SK-MEL-5 (cell line): ENCODE measurements at places on chromosomes 6 and 20.

- DNase-seq = no peak
Measured at GRCh38 chr6:36867471-36868224, 7.0 kb downstream of the PPIL1 start.

GRCh38 chr6:163771180-163771579, 356.7 kb downstream of the QKI start:
- DNase-seq = no peak

- peak; percentile 78 for DNase-seq
Measured at GRCh38 chr6:75563032-75563431, 38.6 kb upstream of the SENP6 start.

GRCh38 chr20:45917790-45918141, 5.8 kb upstream of the PLTP start:
- DNase-seq = no peak

GRCh38 chr20:18506744-18507143, 996 bp upstream of the SEC23B start:
- no peak for DNase-seq

DNA sequence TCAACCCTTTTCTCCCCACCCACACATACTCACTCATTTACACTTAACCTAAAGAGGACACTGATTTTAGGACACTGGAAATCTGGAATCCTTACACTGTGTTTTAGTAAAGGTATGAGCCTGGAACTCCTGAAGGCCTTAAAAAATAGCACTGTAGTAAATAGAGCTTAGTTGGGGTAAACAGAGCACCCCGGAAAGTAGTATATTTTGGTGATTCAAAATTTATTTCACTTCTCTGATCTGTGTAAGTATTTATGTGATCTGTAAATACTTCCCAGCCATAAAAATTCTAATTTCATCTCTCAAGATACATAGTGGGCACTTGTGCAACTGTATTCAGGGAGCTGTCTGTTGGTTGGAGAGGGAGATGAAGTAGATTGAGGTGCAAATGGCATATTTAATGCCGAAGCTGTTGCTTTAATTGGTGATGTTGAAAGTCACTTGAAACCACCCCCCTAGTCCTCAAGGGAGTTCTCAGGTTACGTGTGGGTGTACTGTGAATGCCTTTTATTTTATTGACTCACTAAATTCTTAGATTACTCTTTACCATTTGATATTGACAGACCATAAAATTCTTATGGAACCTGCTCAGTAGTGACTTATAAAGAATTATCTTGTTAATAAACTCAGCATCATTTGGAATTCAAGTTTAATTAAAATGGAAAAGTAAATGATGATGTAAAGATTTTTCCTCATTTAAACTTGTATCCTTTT, 154.9 kb downstream of the SOX4 start:
- DNase-seq = peak; percentile 67

DNA sequence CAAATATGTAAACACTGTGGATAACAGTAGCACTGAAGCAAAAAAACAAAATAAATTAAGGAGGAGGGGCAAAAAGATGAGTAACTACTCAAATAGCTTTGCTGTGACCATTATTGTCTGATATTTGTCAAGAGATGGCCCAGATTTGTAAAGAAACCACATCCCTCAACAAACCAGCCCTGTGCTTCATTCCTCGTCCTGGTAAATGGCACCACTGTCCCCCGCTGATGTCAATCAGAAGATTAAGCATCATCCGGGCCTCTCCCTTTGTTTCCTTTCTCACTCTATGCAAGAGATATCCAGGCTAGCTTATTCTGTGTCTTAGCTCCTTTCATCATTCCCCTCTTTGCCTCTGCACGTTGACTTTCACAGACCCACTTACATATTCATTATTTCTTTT, 259.0 kb downstream of the SYNE1 start:
- DNase-seq = peak; percentile 79

DNA sequence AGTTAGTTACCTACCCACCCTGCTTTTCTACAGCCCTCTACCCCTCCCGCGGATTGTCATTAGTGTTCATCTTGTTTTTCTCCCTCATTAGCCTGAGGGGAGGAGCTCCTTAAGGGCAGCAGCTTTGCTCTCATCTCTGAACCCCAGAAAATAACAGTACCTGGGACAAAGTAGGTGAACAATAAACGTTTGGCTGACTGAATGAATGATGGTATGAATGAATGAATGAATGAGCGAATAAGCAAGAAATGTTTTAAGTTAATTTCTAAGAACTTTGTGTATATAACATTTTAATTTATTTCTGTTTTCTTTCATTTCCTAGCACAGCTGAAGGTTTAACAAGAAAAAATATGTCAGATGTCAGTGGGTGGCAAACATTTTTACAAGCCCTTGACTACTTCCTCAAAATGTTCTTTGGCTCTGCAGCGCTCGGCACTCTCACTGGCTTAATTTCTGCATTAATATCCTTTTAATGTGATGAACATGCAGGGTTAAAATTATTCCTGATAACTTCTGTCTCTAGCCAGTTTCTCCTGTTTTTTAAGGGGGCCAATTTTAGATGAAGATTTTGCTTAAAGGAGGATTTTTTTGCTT, 50.1 kb downstream of the SLC9A8 start:
- DNase-seq = no peak

DNA sequence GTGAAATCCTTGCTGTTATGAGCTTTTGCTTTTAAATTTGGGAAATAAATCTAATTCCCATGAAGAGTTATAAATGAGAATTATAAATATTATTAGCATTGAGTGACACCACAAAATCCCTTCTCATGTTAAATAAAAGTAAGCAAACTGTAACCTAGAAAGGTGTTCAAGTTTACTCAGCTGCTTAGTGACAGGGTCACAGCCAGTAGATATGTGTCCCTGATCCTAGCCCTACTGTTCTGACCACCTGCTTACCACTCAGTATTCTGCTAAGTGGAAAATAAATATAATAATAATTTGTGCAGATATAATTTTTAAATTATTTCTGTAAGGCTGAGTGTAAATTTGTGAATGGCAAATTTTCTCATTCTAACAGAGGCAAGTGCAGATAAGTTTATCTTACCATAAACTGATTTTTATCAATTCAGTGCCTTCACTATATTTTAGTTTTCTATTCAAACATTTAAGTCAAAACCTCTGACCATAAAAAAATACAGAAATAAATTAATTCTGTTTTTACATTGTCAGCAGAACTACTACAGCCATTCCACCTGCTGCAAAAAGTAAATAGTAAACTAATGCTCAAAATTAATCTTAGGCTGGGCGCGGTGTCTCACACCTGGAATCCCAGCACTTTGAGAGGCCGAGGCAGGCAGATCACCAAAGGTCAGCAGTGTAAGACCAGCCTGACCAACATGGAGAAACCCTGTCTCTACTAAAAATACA, 118.2 kb downstream of the TENT5A start:
- no peak for DNase-seq
